ENCODE measurements at places on chromosomes 11 and 22.

GRCh38 chr11:31499576-31500178 is 9.7 kb downstream of the IMMP1L start:
- no peak for DNase-seq

DNA sequence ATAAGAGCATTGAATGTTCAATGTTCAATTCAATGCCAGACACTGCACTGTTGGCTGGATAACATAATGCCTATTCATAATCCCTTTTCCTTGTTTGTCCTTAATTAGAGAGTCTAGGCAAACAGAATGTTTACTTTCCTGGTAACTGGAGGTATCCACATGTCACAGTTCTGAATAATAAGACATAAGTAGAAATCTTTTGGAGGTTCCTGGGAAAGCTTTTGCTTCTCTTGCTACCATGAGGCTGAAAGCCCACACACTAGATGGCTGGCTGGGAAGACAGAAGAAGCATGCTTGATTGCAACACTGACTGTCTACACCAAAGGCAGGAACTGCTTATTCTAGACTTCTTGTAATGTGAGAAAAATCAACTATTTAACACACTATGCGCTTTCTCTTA is 79.5 kb downstream of the GAB2 start:
- DNase-seq: no peak

GRCh38 chr11:72358466-72359405 is 75.6 kb downstream of the CLPB start:
- no peak for DNase-seq

DNA sequence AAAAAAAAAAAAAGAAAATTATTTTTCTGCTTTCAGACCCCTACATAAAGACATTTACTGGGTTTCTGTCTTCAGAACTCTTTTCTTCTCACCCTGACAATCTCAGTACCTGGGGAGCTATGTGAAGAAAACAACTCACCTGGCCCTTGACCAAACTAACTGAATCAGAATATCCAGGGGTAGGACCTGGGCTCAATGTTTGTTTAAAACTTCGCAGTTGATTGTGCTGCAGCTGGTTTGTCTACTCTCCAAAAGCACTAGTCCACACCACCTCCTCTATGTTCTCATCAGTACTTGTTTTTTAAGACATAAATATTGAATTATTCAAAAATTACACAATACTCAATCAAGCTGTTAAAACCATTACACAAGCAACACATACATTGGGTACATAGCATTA is 34.8 kb downstream of the EIF3F start:
- DNase-seq: no peak

DNA sequence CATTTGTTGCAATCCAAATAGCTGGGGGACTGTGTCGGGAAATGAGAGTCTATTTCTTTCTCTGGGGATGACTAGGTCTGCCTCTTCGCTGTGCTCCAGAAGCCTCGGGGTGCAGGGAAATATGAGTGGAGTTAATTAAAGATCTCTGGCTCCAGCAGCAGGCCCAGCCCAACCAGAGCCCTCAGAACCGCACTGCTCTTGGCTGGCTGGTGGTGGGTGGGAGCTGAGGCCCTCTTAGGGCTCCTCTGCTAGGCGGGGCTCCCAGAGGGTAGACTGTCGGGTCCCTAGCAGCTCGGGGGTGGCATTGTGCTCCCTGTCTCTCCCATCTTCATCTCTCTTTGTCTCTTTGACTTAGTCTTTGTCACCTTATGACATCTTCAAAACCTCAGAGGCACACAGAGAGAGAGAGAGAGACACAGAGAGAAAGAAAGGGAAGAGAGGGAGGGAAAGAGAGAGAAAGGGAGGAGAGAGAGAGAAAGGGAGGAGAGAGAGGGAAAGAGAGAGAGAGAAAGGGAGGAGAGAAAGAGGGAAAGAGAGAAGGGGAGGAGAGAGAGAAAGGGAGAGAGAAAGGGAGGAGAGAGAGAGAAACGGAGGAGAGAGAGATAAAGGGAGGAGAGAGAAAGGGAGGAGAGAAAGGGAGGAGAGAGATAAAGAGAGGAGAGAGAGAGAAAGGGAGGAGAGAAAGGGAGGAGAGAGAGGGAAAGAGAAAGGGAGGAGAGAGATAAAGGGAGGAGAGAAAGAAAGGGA is 20.2 kb downstream of the MPPED1 start:
- no peak for DNase-seq

DNA sequence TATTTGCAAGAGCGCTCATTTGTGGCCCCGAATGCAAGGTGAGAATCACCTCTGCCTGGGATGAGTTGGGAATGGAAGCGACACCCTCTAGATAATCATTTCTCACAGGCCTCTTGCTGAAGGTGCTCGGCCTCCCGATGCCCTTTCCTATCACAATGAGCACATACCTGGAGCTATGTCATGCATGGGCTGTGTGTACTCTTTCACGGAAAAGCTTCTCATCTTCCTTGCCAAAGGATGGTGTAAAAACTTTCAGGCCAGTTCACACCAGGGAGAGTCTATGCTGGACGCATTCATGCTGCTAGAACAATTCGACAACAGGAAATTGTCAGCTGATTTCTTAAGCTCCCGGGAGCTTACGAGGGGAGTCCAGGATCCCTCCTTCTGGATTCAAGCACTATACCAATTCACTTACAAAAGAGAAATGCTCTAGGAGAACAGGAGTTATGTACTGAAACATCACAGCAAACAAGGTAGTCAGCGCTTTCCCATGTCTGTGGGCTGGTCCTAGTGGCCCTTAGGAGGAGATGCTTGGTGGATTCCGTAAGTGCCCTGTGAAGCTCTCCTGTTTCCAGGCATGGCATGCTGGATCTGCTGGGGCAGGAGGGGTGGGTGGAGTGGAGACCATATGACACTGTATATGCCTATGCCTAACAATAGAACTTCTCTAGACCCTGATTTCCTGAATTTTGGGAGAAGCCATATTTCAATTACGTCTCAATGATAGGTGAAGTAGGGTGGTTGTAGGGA is 53.1 kb upstream of the B3GAT1 start:
- no peak for DNase-seq

DNA sequence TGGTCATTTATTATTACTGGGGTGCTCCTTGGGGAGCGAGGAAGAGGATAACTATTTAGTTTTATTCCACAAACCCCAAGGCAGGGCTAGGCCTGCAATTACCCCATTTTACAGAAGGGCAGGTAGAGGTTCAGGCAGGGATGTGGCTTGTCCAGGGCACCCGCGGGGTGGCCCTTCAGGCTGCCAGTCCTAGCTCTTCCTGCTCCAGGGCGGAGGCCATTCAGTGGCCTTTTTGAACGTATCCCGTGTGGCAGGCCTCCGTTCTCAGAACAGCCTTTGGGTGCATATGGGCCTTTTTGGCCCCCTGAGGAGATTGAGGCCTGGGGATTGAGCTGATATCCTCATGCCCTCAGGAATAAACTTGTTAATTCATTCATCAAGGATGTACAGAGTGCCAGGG is 66.2 kb downstream of the MPPED1 start:
- DNase-seq: no peak

DNA sequence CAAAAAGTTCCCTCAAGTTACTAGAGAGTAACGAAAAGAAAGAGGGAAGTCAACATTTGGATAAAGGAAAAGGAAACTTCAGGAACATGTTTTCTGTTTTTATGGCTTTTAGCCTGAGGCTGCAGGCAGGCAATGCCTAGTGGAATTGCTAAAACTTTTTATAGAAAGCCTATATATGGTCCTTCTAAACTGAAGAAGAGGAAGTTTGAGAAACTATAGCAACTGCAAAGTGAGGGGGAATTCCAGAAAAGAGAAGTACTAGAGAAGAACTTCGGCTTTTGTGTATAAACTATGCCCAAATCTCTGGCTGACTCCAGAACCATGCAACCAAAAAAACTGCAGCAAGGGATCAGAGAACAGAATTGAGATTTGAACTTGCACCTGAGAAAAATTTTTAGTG is 74.3 kb upstream of the ARHGAP42 start:
- no peak for DNase-seq

GRCh38 chr11:94740083-94741021 is 27.8 kb upstream of the AMOTL1 start:
- no peak for DNase-seq

Data from fibroblast of the aortic adventitia (primary cell).